Memory B cell (primary cell): ENCODE measurements at places on chromosomes 2 and 18.

DNA sequence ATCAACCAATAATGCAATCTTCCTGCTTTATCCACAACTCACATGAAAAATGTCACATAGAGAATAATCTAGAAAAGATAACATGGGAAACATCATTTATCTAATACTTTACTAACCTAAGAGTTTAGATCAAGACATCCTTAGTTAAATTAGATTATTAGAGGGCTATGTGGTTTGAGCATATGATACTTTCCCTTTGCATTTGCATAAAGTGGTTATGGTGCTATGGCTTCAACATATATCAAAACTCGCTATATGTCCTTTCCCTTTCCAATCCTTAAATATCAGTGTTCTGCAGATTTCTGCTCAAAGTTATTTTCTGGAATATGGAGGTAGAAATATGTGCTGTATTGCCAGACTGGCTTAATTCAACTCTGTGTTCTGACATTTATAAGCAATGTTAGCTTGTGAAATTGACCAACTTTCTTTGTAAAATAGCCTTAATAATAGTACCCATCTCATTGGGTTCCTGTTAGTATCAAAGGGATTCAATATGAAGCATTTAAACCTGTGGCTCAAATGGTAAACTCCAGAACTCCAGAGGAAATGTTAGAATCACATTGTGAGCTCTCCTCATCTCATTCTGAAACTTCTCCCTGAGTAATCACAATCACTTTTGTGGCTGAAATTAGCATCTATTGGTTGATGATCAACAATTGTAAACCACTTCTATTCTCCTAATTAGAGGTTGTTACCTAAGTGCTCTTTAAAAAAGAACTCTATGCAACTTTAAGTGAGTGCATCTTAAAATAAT is 1089.9 kb upstream of the SLC39A10 start:
- DNase-seq, result no peak

GRCh38 chr18:7813131-7813530 is 246.0 kb downstream of the PTPRM start:
- DNase-seq, result no peak

GRCh38 chr18:21907451-21907850 is 166.9 kb downstream of the MIB1 start:
- no peak for DNase-seq

DNA sequence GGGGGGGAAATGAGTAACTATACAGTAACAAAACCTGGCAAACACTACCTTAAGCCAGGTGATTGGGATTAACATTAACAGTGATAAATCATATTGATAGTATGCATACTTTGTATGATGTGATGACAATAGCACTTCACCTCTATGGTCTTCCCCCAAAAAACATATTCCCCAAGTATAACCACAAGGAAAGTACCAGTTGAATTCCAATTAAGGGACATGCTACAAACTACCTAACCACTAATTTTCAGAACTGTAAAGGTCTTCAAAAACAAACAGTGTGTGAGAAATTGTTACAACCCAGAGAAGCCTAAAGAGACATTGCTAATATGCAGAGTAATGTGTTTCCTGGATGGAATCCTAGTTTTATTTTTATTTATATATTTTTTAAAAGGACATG is 152.4 kb downstream of the ZRANB3 start:
- no peak for DNase-seq

DNA sequence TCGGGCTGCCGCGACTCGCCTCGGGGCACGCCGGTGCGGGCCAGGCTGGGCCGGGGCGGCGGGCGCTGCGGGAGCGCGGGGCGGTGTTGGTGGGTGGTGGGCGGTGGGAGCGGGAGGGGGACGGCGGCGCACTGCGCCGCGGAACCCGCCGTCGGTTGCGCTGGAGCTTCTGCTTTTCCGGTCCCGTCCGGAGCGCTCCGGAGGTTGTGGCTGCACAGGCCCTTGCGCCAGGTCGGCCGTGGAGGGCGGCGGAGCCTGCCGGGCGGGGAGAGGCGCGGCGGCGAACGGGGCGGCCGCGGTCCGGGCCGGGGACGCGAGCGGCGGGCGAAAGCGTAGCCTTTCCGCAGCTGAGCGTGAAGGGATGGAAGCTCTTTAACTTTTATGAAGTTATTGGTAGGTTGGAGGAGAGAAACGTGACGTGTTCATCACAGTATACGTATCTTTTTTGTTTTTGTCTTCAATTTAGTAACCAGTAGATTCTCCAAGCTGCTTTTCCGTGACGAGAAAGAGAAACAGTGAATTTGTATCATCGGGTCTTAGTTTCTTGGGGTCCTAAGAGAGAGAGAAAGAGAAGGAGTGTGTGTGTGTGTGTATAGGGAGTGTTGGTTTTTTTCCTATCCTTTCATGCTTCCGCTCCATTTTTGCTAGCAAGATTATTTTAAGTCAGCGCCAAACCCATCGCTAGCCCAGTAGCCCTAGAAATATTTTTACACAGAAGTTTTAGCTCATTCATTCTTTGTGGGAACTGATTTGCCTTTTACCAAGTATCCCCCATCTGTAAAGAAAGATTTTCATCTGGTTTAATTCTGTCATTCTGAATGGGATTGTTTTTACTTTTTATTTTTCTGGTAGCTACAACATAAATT is 535 bp downstream of the ATG4B start:
- DNase-seq, result no peak

GRCh38 chr2:43435746-43436145 is 160.1 kb downstream of the THADA start:
- DNase-seq, result no peak

- DNase-seq, result no peak
These were observed 189.6 kb upstream of the SP5 start for GRCh38 chr2:170525566-170525900.

- DNase-seq, result no peak
These were observed 521 bp upstream of the PROM2 start for GRCh38 chr2:95273566-95274290.

- DNase-seq, result no peak
These were observed 32.3 kb upstream of the COL6A3 start for GRCh38 chr2:237446338-237446665.

- DNase-seq, result no peak
These were observed 120.0 kb downstream of the GALR1 start for GRCh38 chr18:77369644-77370043.

- DNase-seq, result no peak
These were observed 56.6 kb downstream of the GDF7 start for GRCh38 chr2:20723543-20723942.

DNA sequence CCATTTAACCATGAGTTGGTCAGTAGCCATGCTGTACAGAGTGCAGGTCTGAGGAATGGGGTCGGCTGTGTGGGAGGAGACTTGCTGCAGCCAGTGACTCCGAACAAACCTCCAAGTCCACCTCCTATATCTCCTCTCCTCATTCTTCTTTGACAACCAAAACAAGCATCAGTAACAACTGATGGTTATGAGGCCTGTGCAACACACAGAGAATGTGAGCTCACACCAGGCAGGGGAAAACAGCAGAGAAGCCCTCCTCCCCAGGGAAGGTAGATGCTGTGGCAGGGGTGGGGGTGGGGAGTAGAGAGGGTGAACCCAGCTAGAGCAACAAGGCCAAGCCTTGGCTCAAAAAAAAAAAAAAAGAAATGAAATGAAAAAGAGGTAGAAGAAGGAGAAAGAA is 12.3 kb upstream of the CNGA3 start:
- DNase-seq, result no peak

- DNase-seq, result no peak
These were observed 188.2 kb downstream of the ZFP36L2 start for GRCh38 chr2:43038034-43038695.

- DNase-seq, result no peak
These were observed 574.8 kb downstream of the KCNJ3 start for GRCh38 chr2:155273323-155273722.

DNA sequence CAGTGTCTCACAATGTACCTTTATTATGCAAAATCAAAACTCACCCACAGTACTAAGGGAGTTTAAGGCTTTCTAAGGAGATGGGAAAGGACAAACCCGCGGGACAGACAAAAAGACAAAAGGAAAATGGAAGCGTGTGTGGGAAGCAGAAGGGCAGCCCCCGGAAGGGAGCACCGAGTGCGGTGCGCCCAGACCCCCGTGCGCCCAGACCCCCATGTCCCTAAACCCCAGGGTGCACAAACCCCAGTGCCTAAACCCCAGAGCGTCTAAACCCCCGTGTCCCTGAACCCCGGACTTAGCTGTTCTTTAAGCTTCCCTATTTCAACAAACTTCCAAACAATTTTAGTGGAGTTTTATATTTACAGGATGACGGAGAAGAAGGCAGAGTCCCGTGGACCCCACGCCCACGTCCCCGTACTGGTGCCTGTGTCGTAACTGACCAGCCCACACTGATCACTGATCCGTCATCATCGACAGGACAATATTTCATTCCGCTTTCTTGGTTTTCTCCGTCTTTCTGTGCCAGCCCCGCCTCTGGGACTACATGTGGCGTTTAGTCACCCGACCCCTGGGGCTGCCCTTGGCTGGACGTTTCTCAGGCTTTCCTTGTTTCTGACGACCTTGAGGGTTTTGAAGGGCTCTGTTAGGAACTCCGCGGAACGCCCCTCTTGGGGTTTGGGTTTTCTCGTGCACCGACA is 76.9 kb downstream of the RTP5 start:
- DNase-seq, result no peak

GRCh38 chr2:234092344-234092743 is 41.8 kb downstream of the SPP2 start:
- DNase-seq, result no peak

DNA sequence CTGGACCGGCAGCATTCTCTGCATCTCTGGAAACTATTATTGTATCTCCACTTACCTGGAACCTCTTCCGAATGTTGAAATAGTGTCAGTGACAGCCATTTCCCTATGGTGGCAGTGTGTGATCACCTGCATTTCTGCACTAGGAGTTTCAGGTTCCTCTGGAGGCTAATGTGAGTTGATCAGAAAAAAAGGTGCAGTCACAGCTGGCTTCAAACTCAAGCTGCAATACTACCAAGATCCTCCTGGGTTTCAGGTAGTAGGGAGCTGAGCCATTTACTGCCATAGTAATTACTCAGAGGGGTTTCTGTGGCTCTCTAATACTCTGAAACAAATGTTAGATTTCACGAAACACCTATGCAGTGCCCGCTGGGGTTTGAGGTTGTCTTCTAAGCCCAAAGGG is 183.5 kb upstream of the OSR1 start:
- no peak for DNase-seq

- DNase-seq, result no peak
These were observed 127.5 kb upstream of the AGAP1 start for GRCh38 chr2:235366390-235366789.

GRCh38 chr2:121363632-121364420 is 78.8 kb upstream of the TFCP2L1 start:
- DNase-seq, result no peak

- DNase-seq, result no peak
These were observed 78.8 kb upstream of the KCNE4 start for GRCh38 chr2:222973237-222973636.

DNA sequence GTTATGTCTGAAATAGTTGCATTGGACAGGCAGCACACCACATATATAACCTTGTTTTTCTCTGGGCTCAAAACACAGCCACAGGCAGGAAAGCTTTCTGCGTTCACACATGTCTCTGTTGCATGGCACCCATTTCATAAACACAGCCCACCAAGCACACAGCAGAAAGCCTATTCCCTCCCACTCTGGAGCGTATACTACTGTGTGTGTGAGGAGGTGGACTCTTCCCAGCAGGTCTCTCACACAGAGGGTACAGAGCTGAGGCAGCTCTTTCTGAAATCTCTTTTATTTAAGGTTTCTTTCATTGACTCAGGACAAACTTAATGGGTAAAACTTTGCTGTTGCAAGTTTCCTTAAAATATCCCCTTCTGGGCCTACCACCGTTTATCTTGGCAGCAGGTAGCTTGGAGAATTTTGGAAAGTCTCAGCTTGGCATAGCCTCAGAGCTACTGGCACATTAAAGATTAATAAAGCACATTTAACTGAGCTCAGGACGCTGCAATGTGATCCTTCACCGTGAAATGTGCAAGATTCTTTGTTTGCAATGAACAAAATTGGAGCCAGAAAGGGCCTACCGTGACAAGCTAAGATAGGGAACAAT is 105.1 kb upstream of the NCKAP5 start:
- no peak for DNase-seq

DNA sequence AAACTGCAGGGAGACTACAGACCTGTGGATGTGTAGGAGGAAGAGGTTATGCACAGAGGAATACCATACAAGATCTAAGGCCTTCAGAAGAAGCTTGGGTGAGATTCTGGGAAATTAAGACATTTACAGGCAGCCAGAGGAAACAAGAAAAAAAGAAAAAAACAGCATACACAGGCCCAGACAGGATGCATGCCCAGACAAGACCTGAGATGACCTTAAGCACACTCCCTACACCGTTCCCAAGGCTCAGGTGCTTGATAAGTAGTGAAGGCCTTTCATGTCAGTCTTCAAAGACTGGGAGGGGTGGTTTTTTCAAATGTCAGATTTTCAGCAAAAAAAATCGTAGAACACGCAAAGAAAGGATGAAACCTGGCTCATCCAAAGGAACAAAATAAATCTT is 83.0 kb downstream of the CCDC138 start:
- DNase-seq, result no peak

GRCh38 chr18:77708826-77709506 is 459.3 kb downstream of the GALR1 start:
- DNase-seq, result no peak

DNA sequence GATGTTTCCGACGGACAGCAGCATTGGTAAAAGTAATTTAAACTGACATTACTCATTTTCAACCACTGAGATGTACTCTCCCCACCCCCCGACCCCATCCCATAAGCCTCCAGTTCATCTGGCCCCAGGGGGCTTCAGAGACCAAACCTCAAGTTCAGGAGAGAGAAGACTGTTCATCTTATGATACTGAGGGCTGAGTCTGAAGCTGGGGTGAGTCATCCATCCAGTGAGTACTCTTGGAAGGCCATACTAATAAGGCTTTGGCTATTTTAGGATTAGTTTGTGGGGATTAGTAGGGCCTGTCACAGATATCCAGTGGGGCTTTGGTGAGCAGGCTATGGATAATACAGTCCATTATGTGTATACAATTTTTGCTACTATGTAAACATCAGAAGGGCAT is 125.3 kb upstream of the APCDD1 start:
- no peak for DNase-seq

GRCh38 chr2:236678307-236678975 is 108.8 kb downstream of the ACKR3 start:
- DNase-seq, result no peak

- no peak for DNase-seq
These were observed 171.3 kb downstream of the TWIST2 start for GRCh38 chr2:239019183-239019581.

DNA sequence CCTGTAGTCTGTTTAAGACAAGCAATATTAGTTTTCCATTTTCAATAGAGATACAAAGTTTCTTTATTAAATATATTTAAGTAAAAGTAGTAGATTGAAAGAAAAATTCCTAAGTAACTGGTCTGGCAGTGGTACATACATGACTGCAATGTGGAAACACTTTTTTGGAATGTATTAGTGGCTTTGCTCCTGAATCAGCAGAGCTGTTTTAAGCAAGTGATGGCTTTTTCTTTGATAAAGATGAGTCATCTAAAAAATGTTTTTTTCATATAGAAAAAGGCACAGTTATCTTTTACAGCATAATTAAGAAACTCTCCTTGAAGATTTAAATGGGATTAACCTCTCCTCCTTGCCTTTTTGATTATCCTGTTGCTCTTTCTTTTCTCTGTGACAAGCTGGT is 34.9 kb downstream of the KDM3A start:
- no peak for DNase-seq
